Lung (tissue), 17 donors: ENCODE measurements at places on chromosomes 16 and 17. TPM values are rescaled to one million over a fixed set of nuclear protein-coding genes. Genes with fewer than 3 reads are reported as not detected.

DNA sequence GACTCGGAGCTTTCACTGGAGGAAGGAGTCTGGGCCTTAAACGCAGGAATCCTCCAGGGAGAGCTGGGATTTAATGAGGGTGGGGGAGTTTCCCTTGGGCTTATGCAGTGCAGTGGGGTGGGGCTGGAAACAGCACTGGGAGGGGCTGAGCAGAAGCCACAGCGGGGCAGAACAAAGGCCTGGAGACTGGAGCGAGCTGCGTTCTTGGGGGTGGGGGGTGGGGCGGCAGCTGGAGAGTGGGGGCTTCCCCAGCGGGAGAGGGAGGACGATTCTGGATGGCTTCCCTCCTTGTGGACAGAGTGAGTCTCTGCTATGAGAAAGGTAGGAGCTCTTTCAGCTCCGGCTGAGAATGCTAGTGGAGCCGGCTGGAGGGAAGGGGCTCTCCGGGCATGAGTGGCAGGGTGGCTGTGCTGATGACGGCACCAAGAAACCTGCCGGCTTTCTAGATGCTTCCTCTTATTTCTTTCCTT is 406.0 kb downstream of the SEC14L1 start:
- no peaks in the 10 kb centered on the region for H3K36me3 ChIP-seq
- no peak overlapping the region for H3K4me3 ChIP-seq
- H3K27me3 ChIP-seq: no peaks in the 10 kb centered on the region
- H3K4me1 ChIP-seq: no peaks in the 10 kb centered on the region
- peak; percentile 84 for DNase-seq
- no peak overlapping the region for H3K27ac ChIP-seq

Gene IL21R
- total RNA-seq: 6.3 TPM

DNA sequence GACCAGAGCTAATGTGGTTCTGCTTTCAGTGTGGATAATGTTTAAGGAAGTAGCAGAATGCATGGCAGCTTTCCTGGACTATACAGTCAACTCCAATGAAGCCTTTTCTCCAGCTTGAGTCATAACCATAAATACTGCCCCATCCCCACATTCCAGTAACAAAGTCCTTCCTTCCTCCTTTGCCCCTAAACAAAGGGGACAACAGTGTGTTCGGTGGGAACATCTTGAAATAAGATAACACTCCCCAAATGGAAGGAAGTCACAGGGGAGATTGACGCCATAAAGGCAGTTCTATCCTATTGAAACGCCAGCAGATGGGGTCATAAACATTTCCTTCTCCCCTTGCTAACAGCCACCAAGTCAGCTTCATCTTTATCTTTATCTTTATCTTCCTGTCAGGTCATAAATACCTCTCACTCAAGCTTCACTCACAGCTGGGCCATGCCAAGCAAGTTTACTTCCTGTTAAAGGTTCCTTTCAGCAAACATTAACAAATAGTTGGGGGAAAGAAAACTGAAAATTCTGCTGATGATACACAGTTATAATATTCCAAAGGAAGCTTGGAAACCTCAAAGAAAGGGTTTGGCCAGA is 136.7 kb downstream of the SNX11 start:
- DNase-seq: peak; percentile 55
- peaks cover 2% of the 10 kb centered on the region for H3K4me1 ChIP-seq
- H3K36me3 ChIP-seq: no peaks in the 10 kb centered on the region

- H3K4me1 ChIP-seq: no peaks in the 10 kb centered on the region
- no peak overlapping the region for H3K4me3 ChIP-seq
- H3K36me3 ChIP-seq: no peaks in the 10 kb centered on the region
These were observed 103.7 kb downstream of the USP22 start for GRCh38 chr17:20938988-20939615.

DNA sequence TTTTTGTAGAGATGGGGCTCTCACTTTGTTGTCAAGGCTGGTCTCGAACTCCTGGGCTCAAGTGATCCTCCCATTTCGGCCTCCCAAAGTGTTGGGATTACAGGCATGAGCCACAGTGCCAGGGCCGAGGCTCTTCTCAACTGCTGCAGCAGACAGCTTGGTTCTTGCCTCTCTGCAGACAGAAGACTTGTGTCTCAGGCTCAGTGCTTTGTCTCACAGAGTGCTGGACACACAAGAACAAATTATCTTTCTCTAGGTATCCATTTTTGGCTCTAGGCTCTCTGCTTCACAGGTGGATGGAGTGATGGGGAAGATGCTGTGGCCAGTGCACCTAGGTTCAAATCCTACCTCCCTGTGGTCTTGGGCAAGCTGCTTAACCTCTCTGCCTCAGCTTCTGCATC is 80.8 kb upstream of the RNU2-1 start:
- no peaks in the 10 kb centered on the region for H3K4me1 ChIP-seq
- H3K36me3 ChIP-seq: no peaks in the 10 kb centered on the region

Gene PSMC5
- total RNA-seq: 124 TPM

Gene NOL3
- 25.3 TPM for total RNA-seq

Gene KRT12
- total RNA-seq: not detected

Gene ABCA9
- total RNA-seq: 2.6 TPM
